Stimulated activated CD8-positive, alpha-beta memory T cell treated with anti-CD3 and anti-CD28 coated beads, Interleukin-2, amount 100 ng/mL, for 48 hours (primary cell): ENCODE measurements at places on chromosomes 7 and 10.

DNA sequence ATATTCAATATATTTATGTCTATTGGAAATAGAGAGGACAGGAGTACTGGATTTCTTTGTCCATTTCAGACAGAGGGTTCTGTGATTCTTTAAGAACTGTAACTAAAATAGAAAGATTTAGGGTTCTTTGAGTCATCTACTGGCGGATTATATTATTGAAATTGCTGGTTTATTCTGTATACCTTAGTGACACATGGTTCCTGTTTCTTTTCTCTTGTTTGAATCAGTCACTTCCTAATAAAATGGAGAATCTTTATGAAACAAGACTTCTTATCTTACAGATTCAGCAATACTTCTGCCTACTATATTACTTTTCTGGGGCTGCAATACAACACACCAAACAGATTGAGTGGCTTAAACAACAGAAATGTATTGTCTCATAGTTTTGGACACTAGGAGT, 20.8 kb upstream of the ZNF800 start:
- no peak for DNase-seq

- no peak for DNase-seq
Measured at GRCh38 chr7:2386964-2387669, 16.3 kb upstream of the CHST12 start.

- DNase-seq: no peak
Measured at GRCh38 chr10:14858338-14858960, 20.2 kb upstream of the SUV39H2 start.

DNA sequence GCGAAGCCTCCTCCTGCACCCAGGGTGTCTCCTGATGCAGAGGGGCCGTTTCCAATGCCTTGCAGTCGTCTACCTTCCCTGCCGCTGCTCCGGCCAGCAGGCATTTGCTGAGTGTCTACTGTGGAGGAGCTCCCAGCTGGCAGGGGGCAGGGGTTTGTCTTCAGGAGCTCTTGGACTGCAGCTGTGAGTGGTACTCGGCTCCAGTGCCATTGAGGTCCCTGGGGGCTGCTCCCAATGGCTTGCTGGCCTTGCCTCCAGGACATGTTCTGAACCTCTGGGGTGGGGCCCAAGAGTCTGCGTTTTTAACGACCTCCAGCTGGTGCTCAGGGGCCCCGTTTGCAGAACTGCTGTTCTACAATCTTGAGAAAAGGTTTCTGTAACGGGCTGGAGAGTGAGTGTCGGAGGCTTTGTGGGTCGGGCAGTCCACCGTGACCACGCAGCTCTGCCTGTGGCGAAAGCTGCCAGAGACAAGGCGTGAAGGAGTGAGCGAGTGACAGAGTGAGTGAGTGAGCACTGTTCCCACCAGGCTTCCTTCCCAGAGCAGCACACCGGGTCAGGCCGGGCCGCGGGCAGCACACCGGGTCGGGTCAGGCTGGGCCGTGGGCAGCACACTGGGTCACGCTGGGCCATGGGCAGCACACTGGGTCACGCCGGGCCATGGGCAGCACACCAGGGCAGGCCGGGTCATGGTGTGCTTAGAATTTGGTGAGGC, 520.2 kb downstream of the PTPRN2 start:
- no peak for DNase-seq

DNA sequence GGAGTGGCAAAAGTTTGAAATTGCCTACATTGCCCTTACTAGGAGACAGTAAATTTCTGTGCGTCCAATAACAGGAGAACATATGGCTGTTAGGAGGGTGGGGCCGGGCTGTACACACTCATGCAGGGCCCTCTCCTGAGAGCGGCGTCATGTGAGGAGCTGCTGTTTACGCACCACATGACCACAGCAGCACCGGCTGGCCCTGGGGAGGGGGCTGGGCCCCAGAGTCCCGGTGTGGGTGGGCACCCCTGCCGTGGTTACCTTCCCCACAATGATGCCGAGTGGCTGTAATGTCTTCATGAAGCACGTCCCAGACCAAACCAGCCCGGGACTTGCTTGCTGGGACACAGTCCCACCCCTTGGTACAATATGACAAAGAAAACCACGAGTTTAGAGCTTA, 308.7 kb downstream of the DNAJB6 start:
- no peak for DNase-seq

DNA sequence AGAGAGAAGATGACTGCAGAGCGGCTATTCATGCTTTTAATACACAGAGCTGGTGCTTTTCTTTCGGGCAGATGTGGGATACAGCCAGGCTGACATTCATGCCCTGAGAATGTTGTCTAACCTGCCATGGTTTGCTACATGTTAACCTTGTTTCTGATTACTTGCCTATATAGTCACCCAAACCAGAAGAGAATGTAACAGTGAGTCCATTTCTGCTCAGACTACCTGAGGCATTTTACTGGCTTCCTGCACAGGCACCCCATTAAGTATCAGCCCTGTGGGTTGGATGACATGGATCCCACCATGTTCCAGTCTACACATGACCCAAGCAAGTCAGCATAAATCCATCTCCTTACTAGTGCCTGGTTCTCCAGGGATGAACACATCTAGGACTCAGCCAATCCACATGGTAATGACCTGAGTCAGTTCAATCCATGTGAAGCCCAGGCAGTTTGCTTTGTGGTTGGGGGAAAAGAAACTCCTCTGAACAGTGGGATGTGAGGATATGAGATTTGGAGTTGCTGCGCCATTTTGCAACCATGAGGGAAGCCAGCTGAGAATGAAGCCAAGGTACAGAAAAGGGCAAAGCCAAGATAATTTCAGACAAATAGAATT, 55.7 kb upstream of the MKX start:
- DNase-seq: no peak

- no peak for DNase-seq
Measured at GRCh38 chr7:46747869-46748576, 827.0 kb upstream of the IGFBP3 start.

GRCh38 chr10:69088801-69089501, 1.0 kb downstream of the SRGN start:
- DNase-seq: no peak

GRCh38 chr10:28686835-28687682, 9.7 kb downstream of the BAMBI start:
- no peak for DNase-seq

DNA sequence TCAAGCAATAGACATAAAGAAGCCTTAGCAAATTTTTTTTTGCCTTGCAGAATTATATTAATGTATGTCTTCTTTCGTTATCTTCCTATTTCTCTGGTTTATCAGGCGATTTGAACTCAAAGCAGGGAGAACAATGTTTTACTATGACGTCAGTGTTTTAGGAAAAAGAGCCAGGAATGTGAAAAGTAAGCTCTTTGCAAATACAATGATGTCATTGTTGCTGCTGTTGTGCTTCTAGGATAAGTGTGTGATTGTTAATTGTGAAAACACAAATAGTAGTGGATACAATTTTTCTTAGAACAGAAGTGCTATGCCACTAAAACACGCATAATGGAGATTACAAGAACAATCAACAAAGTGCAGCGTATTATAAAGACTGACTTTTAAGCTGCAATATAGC, 9.5 kb upstream of the AUTS2 start:
- DNase-seq: no peak

GRCh38 chr10:86117051-86117450, 249.5 kb downstream of the GRID1 start:
- DNase-seq: no peak
